ENCODE measurements at places on chromosomes 16 and 17.

- no peak for DNase-seq
Observed at GRCh38 chr17:1005361-1005946, 8.5 kb downstream of the TIMM22 start.

GRCh38 chr16:66399930-66400329 lies 27.2 kb upstream of the BEAN1 start:
- peak; percentile 44 for DNase-seq

DNA sequence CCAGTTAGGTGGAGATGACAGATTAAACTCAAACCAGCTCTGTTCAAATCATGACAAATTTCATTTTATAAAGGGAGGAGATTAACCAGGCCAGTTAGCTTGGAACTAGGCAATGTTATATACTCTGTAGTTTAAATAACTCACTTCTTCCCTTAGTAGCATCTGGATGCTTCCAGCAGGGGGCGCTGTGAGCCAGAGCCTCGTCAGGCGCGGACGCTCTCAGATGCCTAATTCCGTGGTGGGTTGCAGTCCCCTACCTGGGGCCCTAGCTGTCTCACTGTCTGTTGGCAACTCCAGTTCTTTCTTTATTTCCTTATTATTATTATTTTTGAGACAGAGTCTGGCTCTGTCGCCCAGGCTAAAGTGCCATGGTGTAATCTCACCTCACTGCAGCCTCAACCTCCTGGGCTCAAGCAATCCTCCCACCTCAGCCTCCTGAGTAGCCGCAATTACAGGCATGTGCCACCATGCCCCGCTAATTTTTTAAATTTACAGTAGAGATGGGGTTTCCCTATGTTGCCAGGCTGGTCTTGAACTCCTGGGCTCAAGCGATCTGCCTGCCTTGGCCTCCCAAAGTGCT lies 17.3 kb upstream of the WFDC1 start:
- peak; percentile 73 for DNase-seq

DNA sequence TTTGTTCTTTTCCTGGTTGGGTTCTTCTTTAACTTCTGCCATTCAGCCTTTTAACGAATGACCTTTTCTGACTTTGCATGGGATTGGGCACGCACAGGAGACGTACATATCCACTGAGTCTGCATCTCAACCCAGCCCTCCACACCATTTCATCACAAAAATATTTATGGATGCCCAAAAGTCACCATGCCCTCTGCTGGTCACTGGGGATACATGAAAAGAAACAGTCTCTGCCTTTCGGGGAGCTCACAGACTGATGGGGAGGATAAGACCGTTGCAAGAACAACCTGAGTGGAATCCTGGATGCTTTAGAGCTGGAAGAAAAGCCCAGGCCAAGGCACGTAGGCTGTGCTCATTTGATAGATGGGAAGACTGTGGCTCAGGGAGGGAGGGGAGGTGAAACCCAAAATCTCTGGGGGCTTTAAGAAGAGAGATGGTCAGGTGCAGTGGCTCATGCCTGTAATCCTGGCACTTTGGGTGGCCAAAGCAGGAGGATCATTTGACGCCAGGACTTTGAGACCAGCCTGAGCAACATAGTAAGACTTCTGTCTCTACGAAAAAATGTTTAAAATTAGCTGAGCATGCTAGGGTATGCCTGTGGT lies 7.9 kb upstream of the MT2A start:
- DNase-seq, result peak; percentile 79

Data from SK-MEL-5 (cell line).